Activated T-cell treated with anti-CD3 and anti-CD28 coated beads, Interleukin-2, amount 50 U/mL, for 1 hour (primary cell): ENCODE measurements at places on chromosomes 7 and 10.

DNA sequence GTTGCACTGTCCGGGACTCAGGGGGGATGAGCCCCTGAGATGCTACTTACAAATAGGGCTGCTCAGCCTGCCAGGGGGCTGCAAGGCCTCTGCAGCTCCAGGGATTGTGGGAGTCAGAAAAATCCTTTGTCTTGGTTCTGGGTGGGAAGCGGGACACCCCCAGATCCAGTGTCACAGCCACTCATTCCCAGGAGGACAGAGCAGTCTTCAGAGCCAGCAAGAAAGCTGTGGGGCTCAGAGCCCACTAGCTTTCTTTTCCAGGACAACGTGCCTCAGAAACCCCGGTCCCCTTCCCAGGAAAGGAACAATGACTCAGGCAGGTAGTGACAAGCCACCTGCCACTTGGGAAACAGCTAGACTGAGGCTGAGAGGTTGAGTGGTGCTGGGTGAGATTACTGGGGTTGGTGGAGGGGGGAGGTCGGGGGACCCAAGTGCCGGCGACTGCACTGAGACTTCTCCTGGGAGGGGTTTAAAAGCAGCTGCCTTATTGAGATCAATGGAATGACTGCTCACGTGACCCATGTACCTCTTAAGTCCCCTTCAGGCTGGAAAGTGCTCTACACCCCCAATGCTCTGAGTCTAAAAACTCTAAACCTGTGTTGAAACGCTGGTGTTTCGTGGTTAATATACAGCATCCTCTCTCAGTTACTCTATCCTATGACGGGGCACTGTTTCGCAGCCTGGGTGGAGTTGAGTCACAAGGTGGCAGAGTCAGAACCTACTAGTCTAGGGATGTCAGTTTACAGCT is 123.6 kb downstream of the UBE2H start:
- no peak for DNase-seq

- no peak for DNase-seq
Observed at GRCh38 chr10:26821699-26822570, 38.8 kb downstream of the ABI1 start.

GRCh38 chr10:11824376-11824775 is 1.2 kb downstream of the PROSER2 start:
- no peak for DNase-seq

DNA sequence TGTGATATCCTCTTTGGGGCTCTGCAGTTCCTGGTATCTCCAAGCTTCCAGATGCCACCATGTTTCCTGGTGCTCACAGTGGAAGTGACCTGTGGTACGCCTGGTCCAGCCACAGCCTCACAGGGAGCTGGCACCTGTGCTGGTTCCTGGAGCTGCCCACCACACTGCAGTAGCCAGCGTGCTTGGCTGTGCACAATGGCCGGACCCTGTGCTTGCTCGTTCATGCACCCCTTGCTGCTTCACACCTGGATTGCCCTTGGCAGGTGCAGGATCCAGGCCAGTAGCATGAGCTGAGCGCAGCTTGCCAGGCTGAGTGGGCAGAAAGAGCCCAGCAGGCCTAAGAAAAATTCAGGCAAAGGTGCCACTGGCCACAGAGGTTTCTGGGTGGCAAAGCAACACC is 11.4 kb upstream of the ECHDC3 start:
- no peak for DNase-seq

DNA sequence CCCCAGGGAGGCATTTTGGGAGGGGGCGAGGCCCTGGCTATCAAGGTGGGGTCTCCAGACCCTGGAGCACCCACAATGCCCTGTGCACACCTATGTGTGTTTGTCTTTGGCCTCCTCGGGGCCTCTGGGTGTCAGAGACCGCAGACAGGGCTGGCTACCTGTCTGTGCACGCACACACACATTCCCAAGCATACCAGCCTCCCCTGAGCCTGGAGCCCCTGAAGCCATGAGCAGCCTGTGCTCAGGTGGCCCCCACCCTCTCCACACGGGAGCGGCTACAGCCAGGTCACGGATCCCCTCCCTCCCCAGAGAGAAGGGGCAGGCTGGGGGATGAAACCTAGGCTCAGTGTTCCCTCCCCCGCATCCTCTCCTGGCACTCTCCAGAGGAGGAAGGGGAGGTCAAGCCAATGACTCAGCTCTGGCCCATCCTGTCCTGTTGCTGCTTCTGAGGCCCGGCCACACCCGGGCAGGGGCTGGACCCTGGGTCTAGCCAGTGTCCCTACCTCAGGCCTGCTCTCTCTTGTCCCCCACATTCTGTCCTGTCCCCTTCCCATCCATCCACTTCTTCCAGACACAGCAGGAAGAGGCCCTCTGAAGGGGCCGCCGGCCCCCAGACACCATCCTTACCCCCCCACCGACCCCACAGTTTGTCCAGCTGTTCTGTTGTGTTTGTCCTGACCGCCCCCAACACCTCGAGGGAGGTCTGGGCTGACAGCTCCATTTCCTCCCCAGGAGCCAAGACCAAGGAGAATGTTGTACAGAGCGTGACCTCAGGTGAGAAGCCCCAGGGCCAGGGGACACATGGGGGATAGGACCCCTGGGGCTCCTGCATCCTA is 720 bp downstream of the SNCG start:
- DNase-seq: no peak

- DNase-seq: no peak
Observed at GRCh38 chr10:28343987-28344895, 41.4 kb upstream of the MPP7 start.

- DNase-seq: no peak
Observed at GRCh38 chr7:12458520-12459131, 55.0 kb upstream of the VWDE start.

DNA sequence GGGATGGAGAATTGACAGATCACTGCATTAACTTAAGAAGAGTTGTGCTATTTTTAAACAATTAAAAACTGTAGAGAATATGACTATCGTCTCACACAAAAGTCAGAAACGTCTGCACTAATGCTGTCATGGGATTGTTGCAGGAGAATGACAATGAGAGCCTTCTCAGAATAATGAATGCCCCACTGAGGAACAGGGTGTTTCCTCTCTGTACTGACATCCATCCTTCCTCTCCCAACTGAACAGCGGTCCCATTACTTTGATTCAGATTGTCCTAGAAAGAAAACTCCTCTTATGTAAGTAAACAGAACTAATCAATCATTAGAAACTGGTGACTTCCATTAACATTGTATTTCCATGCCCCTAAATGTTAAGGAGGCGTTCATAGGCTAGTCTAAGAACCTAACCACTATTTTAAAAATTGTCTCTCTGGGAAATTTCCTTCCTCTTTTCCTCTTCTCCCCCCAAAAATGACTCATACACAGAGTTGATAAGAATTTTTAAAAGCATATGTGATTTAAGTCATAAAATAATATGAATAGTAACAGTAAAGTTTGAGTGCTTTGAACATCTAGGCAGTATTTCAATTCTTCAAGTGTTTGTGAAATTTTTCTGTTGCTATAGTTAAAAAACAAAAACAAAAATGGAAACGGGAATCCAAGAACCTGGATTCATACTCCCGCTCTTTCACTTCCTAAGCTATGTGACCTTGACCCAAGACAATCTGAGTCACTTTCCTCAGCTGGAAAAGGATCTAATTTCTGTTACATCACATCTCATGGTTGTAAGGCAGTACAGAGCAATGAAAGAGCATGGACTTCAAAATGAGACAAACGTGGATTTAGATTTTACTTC is 12.7 kb upstream of the MACC1 start:
- no peak for DNase-seq

DNA sequence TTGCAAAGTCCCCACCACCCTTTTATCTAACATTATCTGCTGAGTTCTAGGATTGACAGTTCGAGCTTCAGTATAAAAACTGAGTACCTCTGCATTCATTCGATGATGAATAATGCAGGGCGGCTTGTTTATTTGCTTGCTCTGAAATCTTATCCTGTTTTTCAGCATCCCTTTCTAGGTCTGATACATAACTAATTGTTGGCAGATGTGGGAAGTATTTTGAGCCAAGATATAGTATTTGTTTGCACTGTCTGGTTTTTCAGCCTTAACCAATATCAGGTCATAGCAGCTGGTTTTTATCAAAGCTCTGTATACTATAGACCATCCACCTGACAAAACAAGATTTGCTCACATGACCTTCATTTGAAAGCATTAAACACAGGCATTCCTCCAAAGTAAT is 161.4 kb downstream of the TFEC start:
- DNase-seq: no peak

GRCh38 chr10:99850021-99850766 is 67.8 kb downstream of the ABCC2 start:
- no peak for DNase-seq

DNA sequence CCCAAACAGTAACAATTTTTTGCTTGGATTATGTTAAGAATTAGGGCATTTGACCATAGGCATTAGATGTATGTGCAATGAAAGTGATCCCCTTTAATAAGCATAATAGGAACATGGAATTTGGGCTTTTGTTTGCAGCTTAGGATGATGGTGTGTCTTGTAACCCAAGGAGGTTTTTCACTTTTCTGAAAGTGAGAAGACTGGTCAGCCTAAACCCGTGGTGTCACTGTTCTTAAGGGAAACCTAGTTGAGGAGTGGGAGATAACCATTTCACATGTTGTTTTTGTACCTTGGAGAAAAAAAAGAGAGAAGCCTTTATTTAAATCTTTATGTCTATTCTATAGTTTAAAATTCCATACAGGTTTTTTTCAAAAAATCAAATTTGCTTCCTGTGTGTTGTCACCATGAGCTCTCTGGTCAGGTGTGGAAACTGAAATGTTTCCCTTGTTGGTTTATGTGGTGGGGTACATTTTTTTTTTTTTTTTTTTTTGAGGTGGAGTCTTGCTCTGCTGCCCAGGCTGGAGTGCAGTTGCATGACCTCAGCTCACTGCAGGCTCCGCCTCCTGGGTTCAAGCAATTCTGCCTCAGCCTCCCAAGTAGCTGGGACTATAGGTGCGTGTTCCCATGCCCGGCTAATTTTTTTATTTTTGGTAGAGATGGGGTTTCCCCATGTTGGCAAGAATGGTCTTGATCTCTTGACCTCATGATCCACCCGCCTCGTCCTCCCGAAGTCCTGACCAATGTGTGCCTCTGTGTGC is 7.7 kb downstream of the CCM2 start:
- no peak for DNase-seq

- no peak for DNase-seq
Observed at GRCh38 chr7:114414156-114415063, at the start of gene FOXP2. Gene FOXP2, plus strand, starts transcription at chr7:114414815. Its CDS starts 11,697 bp downstream, at chr7:114426512.

DNA sequence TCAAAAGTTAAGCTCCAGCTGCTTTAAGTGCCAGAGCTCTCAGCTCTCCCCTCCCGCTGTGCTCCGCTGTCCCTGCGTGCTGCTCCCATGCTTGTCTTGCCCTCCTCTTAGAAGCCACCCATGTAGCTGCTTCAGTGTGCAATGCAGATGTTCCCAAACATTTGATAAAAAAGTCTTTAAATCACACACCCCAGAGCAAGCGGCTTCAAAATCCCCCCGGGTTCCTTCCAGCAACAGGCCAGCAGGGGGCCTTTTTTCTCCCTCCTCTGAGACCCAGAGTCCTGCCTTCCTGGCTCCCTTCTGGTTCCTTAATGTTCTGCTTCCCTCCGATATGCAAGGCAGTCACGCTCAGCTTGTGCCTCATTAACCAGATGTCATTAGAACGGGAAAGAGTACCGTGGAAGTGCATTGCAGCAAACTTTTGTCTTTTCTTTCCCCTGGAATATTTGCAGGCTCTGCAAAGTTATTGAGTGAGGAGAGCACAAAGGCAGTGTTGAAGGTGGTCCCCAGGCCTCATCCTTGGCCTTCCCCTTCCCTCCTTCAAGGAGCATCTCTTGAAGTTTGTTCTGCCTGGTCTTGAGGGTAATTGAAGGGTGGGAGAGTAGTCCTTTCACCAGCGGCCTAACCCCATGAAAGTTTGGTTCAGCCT is 25.5 kb downstream of the LDB3 start:
- DNase-seq: peak; percentile 41

- no peak for DNase-seq
Observed at GRCh38 chr10:87723500-87723899, 63.8 kb downstream of the PAPSS2 start.

- no peak for DNase-seq
Observed at GRCh38 chr10:74634995-74635536, 191.3 kb upstream of the KAT6B start.

GRCh38 chr7:27242555-27243339 is at the start of gene EVX1:
Gene EVX1, plus strand, starts transcription at chr7:27242802. Its CDS starts 229 bp downstream, at chr7:27243031.
- DNase-seq: peak; percentile 60

DNA sequence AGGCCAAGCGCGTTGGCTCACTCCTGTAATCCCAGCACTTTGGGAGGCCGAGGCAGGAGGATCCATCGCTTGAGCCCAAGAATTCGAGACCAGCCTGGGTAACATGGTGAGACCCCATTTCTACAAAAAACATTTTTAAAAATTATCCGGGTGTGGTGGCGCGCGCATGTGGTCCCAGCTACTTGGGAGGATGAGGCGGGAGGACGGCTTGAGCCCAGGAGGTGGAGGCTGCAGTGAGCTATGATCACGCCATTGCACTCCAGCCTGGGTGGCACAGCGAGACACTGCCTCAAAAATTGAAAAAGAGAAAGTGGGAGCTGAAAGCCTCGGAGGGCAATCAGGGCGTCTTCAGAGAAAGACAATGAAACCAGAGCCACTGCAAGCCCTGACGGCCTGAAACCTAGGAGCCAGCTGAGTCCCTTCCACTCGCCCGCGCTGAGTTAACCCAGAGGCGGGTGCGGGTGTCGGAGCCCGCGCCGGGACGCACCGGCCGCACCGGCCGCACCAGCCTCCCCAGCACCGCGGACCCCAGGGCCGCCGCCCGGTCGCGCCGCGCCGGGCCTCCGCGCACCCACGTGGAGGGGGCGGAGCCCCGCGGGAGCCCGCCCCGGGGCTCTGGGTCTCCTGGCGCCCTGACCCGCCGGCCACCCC is 22.4 kb downstream of the ZFAND2A start:
- DNase-seq: no peak

DNA sequence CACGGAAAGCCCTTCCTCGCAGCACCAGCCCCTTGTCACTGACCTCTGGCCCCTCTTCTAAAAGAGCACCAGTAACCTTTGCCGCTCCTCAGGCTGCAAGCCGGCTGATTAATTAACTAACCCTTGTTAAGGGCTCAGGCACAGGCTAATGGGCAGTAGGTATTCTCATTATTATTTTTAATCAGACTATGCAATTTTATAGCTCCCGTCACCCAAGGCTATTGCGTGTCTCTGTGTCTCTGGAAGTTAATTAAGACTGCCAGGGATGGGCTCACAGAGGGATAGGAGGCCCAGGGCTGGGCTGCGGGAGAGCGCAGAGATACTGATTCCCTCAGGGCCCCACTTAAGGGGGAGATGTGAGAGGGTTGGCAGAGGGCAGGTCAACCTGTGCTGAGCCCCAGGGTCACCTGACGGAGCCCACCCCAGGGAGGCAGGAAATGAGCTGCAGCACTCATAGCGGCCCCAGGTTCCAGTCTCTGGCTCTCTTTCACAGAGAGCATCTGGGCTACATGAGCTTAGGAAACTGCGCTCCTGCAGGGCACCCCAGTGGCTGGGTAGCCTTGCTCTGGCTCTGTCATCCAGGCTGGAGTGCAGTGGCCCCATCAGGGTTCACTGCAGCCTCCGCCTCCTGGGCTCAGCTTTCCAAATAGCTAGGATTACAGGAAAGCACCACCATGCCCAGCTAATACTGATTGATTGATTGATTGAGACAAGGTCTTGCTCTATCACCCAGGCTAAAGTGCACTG is 92.2 kb upstream of the LRRC4 start:
- DNase-seq: no peak

- DNase-seq: peak; percentile 31
Observed at GRCh38 chr7:70694971-70695794, 436.8 kb upstream of the GALNT17 start.
